Activated CD4-positive, alpha-beta T cell treated with anti-CD3 and anti-CD28 coated beads, Interleukin-2, amount 50 U/mL, for 48 hours (primary cell): ENCODE measurements at places on chromosomes 1 and 21.

DNA sequence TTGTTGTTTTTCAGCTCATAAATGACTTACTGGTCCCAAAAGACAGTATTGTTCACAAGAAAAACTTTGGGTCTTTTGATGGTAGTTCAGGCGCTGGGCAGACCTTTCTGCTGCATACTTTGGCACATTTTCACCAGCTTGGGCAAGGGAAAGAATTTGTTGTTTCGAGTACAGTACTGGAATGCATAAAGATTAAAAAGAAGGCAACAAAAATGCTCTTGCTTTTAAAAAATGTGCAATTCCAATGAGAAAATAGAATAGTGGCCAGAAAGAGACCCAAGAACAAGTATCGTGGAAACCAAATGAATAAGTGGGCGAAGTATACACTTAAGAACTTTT, 56.0 kb downstream of the CLIC6 start:
- DNase-seq = no peak

- DNase-seq = peak; percentile 7
Measured at GRCh38 chr1:236280438-236281197, 1.1 kb downstream of the ERO1B start.

GRCh38 chr1:226870401-226871279, at the start of gene PSEN2:
PSEN2 (plus strand) TSS chr1:226870616; CDS start chr1:226881908, 11,292 bp downstream.
- DNase-seq = peak; percentile 74

GRCh38 chr1:214665606-214666110, 62.7 kb downstream of the CENPF start:
- DNase-seq = no peak
